ENCODE measurements at places on chromosomes 2 and 18. TPM values are rescaled to one million over a fixed set of nuclear protein-coding genes. Genes with fewer than 3 reads are reported as not detected.

TMEM185B gene
- total RNA-seq = 21.1 TPM

DNA sequence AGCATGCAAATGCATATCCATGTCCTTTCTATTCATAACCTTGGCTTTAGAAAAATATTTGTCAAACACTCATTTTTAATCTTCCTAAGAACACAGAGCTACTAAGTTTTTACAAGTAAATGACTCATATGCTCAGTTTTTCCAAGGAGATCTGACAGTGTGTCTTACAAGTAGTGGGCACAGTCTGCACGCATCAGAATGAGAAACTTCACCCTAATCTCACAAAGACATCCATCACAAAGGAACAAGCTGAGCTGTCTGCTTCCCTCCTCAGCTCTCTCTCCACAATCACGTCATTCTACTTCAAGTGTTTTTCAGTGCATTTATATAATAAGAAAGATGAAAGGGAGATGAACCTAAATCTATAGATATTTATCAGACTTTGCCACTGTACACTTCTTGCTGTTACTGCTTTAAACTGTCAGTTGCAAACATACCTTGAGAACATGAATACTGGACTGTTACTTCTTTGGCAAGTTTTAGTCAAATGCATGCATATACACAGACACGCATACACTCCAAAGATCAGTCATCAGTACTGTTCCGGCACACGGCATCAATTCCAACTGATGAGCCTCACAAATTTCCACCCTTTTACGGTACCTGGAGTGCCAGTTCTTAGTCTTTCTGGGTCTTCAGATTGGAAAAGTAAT, 75.7 kb downstream of the RBMS1 start:
- peak overlapping the region; percentile 80 for H3K27ac ChIP-seq
- peak overlapping the region; percentile 33 for H3K4me3 ChIP-seq
- H3K4me1 ChIP-seq = peaks cover 42% of the 10 kb centered on the region
- peaks cover 4% of the 10 kb centered on the region for H3K36me3 ChIP-seq

RNF152 gene
- total RNA-seq = 2.1 TPM

DNAJC5G gene
- total RNA-seq = not detected

GRCh38 chr2:100865816-100866460, 46.0 kb downstream of the NPAS2 start:
- no peaks in the 10 kb centered on the region for H3K27me3 ChIP-seq
- no peaks in the 10 kb centered on the region for H3K4me1 ChIP-seq
- H3K36me3 ChIP-seq = peaks cover 3% of the 10 kb centered on the region
- no peak for DNase-seq
- H3K4me3 ChIP-seq = no peak overlapping the region

TEX44 gene
- total RNA-seq = not detected

TANK gene
- total RNA-seq = 129 TPM

SPP2 gene
- not detected for total RNA-seq

GRCh38 chr2:191180713-191181112, 29.9 kb upstream of the STAT4 start:
- DNase-seq = no peak
- H3K27ac ChIP-seq = no peak overlapping the region
- H3K4me3 ChIP-seq = no peak overlapping the region

MALL gene
- 0.12 TPM for total RNA-seq

DNA sequence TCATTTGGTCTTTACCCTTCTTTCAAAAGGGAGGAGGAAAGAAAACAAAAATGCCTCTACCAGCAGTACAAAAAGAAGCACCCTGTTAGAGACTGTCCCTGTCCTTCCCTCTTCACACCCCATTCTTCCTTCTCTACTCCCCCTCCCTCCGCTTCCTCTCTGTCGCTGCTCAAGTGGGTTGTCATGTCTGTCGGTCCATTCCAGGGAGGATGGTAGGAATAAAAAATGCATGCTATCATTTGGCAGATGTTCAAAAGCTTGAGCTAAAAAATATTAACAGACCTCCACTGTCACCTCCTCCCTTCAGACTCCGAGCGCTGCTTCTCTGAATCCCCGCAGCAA, 482.0 kb downstream of the BCL11A start:
- no peak overlapping the region for H3K27ac ChIP-seq
- H3K4me1 ChIP-seq = no peaks in the 10 kb centered on the region
- no peak overlapping the region for H3K4me3 ChIP-seq
- H3K36me3 ChIP-seq = no peaks in the 10 kb centered on the region
- no peak for DNase-seq
- peaks cover 11% of the 10 kb centered on the region for H3K27me3 ChIP-seq

GRCh38 chr2:10439185-10439879, 8.8 kb downstream of the ODC1 start:
- no peak overlapping the region for H3K27ac ChIP-seq
- no peak overlapping the region for H3K4me3 ChIP-seq
- H3K36me3 ChIP-seq = peaks cover 14% of the 10 kb centered on the region
- H3K4me1 ChIP-seq = peaks cover 5% of the 10 kb centered on the region
- H3K27me3 ChIP-seq = no peaks in the 10 kb centered on the region
- no peak for DNase-seq

DNA sequence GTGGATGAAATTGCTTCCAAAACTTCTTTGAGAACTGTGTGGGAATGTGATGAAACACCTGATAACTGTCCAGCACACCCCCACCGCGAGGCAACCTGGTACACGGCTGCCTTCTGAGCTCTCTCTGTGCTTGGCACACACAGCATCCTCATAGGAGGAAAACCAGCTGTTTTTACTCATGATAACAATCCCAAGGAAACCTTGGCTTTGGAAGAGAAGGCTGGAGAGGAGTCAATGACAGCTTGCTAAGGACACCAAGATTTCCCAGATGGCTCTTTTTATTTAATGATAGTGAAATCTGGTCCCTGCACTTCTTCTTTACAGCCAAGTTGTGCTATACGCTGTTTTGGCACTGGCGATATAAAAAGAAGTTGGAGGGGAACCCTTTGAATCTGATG, 232.5 kb upstream of the FN1 start:
- no peaks in the 10 kb centered on the region for H3K4me1 ChIP-seq
- DNase-seq = no peak
- H3K4me3 ChIP-seq = no peak overlapping the region
- H3K36me3 ChIP-seq = no peaks in the 10 kb centered on the region

IL1A gene
- total RNA-seq = 0.44 TPM

ZBTB7C gene
- 0.07 TPM for total RNA-seq

DNA sequence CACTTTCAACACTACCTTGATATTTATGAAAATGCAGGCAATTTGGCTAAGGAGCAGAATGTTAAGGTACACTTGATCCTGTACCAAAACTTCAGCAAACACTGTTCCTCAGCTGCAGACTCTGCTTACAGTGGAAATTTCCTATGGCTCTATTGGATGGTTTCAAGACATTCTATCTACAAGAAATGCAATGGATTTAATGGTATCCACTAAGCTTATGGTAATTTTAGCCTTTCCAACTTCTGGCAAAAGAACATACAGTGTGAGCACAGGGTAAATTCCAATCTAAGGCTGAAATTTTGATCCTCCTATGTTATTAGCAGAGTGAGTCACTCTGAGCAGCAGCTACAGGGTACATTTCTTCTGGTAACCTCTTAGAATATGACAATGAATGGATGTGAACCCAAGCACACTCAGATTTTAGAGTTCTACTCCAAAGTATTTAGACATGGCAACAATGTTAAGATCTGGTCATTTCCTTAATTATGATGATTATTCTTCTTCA, 361.8 kb upstream of the PIK3C3 start:
- H3K27me3 ChIP-seq = no peaks in the 10 kb centered on the region
- no peaks in the 10 kb centered on the region for H3K36me3 ChIP-seq
- no peak overlapping the region for H3K4me3 ChIP-seq
- H3K27ac ChIP-seq = no peak overlapping the region
- no peaks in the 10 kb centered on the region for H3K4me1 ChIP-seq
- no peak for DNase-seq

LHCGR gene
- not detected for total RNA-seq

- no peak for DNase-seq
- no peaks in the 10 kb centered on the region for H3K27me3 ChIP-seq
- no peaks in the 10 kb centered on the region for H3K36me3 ChIP-seq
- H3K27ac ChIP-seq = no peak overlapping the region
- H3K4me3 ChIP-seq = no peak overlapping the region
Observed at GRCh38 chr2:8152392-8153257, 529.2 kb upstream of the ID2 start.

IL1R2 gene
- 1.9 TPM for total RNA-seq

PLCL1 gene
- 24.9 TPM for total RNA-seq

- no peak for DNase-seq
- no peak overlapping the region for H3K4me3 ChIP-seq
- H3K36me3 ChIP-seq = no peaks in the 10 kb centered on the region
- H3K27ac ChIP-seq = no peak overlapping the region
Observed at GRCh38 chr2:193679847-193680246, 1485.1 kb upstream of the TMEFF2 start.

GRCh38 chr18:36805105-36805504, 23.7 kb downstream of the TPGS2 start:
- peaks cover 20% of the 10 kb centered on the region for H3K36me3 ChIP-seq
- no peak overlapping the region for H3K4me3 ChIP-seq
- no peaks in the 10 kb centered on the region for H3K27me3 ChIP-seq

- H3K36me3 ChIP-seq = peaks cover 8% of the 10 kb centered on the region
- no peak for DNase-seq
- H3K27me3 ChIP-seq = no peaks in the 10 kb centered on the region
- peaks cover 69% of the 10 kb centered on the region for H3K4me1 ChIP-seq
Observed at GRCh38 chr18:48922801-48923730, 27.7 kb downstream of the SMAD7 start.

CABYR gene
- 2.6 TPM for total RNA-seq

DNA sequence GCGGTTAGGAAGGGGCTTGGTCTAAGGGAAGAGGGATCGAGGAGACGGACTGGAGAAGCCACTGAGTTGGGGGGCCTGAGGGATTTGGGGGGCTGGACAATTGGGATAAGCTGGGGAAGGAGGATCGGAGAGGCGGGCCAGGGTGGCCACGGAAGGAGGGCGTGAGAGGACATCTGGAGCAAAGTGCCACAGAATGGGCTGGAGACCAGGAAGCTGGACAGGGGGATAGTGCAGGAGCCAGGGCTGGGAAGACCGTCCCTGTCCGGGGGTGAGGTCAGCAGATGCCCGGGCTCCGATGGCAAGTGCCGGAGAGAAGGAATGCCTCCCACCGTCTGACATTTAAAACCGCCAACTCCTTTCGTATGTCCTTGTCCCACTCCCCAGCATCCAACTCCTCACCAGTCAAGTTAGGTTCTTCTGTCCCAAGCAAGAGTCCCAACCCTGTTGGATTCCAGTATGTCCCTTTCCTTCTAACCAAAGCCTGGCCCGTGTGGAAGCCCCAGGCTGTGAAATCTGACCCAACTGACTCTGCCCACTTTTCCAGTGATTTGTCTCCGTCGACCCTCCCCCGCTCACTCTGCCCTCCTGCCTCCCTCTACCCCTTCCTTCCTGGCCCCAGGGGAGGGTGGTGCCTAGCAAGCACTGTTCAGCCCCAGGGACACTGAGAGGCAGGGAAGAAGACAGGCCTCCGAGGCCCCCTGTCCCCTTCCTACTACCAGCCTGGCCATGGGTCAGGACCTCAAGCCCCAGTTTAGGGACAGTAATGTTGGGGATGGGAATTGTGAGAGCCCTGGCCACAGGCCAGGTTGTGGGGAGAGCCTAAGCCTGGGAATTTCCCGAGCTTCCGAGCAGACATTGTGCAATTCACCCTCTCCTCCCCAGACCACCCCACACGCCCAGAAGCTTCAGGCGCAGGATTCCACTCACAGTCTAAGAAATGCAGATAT, 31.5 kb upstream of the TMBIM1 start:
- no peaks in the 10 kb centered on the region for H3K27me3 ChIP-seq
- no peak for DNase-seq
- H3K36me3 ChIP-seq = no peaks in the 10 kb centered on the region

Measured in T-helper 17 cell (primary cell).